ENCODE measurements at places on chromosomes 3 and 15. TPM values are rescaled to one million over a fixed set of nuclear protein-coding genes. Genes with fewer than 3 reads are reported as not detected.

Gene CTXN2
- total RNA-seq, result not detected

- DNase-seq, result no peak
Observed at GRCh38 chr15:73295630-73296286, 73.0 kb downstream of the HCN4 start.

DNA sequence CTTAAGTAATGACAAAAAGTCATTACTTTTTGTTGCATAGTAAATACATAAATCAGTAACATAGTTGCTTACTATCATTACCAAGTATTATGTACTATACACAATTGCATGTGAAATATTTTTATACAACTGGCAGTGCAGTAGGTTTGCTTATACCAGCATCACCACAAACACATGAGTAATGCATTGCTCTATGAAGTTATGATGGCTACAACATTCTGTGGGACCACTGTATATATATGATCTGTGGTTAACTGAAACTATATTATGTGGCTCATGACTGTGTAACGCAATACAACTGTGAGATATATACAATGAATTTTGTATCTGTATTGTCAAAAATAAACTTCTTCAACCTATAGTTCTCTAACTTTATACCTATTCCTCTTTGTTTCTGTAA lies 113.7 kb upstream of the RBMS3 start:
- DNase-seq, result no peak

Gene OIP5
- total RNA-seq, result 10.5 TPM

Gene INSYN1
- not detected for total RNA-seq

Gene AP4E1
- total RNA-seq, result 11.2 TPM

Gene LRRC58
- total RNA-seq, result 23.7 TPM

Gene PLS1
- 6.0 TPM for total RNA-seq

DNA sequence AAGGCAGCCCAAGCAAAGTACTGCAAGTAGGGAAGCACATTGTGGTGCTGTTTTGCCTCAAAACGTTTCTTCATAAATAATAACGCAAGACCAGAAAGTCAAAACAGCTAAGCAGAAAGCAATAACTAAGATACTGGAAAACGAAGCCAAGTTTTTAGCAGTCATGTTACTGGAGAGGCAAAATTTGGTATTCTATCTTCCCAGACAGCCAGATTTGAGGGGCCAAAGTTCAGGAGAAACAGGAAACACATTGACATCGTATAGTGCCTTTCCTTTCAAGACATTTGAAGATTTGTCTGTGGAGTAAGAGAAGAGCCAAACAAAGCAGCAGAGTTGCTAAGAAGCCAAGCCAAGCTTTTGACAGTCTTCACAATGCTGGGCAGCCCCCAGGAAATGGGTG lies 843.6 kb upstream of the NECTIN3 start:
- DNase-seq, result no peak
